ENCODE measurements at places on chromosomes 16 and 17.

- DNase-seq = no peak
Measured at GRCh38 chr17:13736916-13737315, 135.2 kb upstream of the HS3ST3A1 start.

- no peak for DNase-seq
Measured at GRCh38 chr17:6177941-6178694, 107.9 kb downstream of the WSCD1 start.

GRCh38 chr16:67428146-67428731 lies 2.7 kb upstream of the HSD11B2 start:
- DNase-seq = peak; percentile 36

DNA sequence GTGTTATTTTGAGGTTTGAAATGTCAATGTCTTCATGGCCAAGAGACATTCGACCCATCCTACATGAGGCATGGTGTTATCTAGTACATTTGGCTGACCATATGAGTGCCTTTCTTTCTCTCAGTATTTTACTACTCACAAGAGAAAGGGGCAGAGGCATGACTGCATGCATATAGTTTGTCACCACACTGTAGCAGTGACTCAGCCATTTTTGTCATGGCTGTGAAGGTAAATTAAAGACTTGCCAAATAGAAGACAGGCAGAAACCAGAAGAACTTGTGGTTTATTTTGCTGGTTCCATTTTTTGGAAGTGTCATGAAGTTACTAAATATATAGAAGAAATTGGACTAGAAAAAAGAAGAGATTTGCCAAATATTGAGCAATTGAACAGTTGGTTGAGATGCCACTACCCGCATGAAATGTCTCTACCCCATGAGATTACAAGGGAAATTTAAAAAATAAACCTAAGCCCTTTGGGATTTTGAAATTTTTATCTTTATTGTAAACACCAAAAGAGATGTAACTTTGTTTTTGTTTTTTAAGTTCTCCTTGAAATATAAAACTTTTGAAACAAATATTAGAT lies 170.3 kb downstream of the CHD9 start:
- no peak for DNase-seq
